ENCODE measurements at places on chromosomes 16 and 17.

DNA sequence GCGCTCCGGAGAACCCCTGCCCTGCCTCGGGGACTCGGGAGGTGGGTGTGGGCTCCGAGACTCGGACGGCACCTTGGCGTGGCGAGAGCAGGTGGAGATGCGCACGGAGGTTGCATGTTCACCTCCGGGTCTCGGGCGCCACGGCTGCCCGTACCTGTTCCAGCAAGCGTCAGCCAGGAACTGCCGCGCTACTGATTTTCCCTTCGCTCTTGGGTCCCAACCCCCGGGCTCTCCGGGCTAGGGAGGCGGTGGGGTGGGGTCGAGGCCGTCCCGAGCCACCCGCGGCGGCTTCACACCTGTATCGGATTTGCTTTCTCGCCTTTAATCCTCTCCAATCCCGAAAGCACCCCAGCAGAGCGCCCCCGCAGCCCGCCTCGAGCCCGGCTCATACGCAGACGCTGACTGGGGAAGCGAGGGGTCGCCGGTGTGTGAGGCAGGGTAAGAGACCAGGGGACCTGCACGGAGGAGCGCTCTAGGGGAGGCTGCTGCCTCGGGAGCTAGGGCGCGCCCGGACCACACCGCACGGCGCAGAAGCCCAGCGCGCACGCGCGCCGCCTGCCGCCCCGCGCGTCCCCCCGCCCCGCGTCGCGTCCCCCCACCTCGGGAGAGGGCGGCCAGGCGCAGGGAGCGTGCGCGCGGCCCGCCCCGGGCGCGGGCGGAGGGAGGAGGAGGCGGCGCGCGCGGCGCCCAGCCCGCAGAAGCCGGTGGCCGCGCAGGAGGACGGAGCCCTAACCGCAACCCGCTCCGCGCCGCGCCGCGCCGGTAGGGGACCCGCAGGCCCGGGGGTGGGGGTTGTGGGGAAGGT, at the start of gene DUSP14:
Gene DUSP14, plus strand, starts transcription at position 695 of the 805 bp plus-strand sequence. CDS start 22,382 bp downstream, outside the sequence.
- DNase-seq = peak; percentile 81

GRCh38 chr17:62778990-62779681, 29.0 kb downstream of the MARCHF10 start:
- DNase-seq = no peak

DNA sequence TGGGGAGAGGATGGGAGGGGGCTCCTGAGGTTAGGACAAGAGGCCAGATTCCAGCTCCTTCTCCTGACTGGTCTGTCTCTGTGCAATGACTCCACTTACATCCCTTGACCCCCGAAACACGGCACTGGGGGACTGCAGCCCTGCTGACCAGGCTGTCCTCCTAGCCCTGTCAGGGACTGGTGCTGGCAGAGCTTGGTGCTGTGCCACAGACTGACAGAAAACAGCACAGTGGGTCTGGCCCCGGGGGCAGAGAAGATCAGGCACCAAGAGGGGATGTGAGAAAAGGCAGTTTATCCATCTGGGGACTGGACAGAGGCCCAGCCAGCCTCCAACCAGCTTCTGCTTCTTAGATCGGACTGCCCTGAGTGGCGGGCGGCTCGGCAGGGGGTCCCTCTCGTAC, 19.4 kb downstream of the SLC38A7 start:
- no peak for DNase-seq

- DNase-seq = no peak
Measured at GRCh38 chr16:2987833-2988232, 7.6 kb upstream of the PKMYT1 start.

GRCh38 chr17:43356999-43357398, 41.8 kb upstream of the ARL4D start:
- DNase-seq = peak; percentile 27

GRCh38 chr16:80263181-80263823, 277.5 kb upstream of the DYNLRB2 start:
- no peak for DNase-seq

DNA sequence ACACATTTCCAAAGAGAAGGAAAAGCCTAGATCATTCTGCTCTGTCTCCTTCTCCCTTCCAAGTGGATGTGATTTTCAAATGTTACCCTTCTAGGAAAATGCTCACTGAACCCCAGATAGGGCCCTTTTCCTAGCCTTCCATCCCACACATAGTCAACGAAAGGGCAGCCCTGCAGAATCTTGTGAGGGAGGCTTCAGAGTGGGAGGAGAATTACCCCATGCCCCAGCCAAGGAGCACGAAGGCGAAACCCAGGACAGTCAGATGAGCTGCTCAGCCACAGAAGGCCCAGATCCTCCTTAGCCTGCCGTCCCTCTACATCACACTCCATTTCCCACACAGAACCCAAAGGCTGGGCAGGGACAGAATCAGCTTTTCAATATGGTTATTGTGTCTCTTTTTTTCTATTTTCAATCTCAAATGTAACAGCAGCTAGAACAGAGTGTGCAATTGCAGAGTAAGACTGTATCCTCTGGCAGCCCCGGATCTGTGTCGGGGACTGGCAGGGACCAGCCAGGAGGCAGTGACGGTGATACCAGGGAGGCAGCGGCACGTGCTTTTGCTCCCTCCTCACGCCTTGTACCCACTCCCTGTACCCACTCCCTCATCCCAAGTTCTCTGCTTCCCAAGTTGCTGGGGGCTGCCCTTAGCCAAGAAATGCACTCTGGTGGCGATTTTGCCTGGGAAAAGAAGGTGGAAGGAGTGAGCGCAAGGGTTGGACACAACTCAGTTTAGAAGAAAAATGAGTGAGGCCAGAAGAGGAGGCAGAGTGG, 3.7 kb upstream of the SDK2 start:
- DNase-seq = no peak

GRCh38 chr16:81940781-81941560, 70.3 kb downstream of the SDR42E1 start:
- no peak for DNase-seq

DNA sequence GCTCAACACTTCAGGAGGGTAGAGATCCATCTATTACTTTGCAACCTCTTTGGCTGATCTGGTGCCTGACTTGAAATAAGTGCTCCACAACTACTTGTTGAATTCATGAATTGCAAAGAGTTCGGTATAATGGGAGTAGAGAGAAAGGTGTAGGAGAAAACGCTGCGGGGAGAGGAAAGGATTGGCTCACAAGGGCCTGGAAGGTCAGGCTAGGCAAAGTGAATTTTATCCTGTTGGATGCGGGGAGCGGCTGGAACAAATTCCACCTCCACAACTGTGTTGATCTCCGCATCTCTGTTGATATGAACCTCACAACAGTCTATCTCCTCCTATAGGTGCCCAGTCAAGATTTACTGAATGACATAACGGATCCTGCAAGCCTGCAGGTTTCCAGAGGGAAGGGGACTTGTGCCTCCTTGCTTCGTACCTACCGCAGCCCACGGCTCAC, 684 bp downstream of the SLX4 start:
- no peak for DNase-seq

GRCh38 chr16:51390877-51391276, 239.8 kb upstream of the SALL1 start:
- DNase-seq = no peak

- DNase-seq = no peak
Measured at GRCh38 chr16:11414815-11415775, 69.8 kb downstream of the RMI2 start.

- DNase-seq = no peak
Measured at GRCh38 chr16:57739756-57740422, 4.3 kb downstream of the KATNB1 start.

GRCh38 chr16:31149894-31150890, at the start of gene PRSS36:
TSS of gene PRSS36 (minus strand) at chr16:31150066. CDS start at chr16:31150035, 31 bp downstream.
- DNase-seq = no peak
